Fibroblast of skin of scalp (primary cell): ENCODE measurements at places on chromosomes 5 and 9.

- peak; percentile 97 for DNase-seq
Measured at GRCh38 chr9:130860458-130861316, 25.6 kb downstream of the ABL1 start.

DNA sequence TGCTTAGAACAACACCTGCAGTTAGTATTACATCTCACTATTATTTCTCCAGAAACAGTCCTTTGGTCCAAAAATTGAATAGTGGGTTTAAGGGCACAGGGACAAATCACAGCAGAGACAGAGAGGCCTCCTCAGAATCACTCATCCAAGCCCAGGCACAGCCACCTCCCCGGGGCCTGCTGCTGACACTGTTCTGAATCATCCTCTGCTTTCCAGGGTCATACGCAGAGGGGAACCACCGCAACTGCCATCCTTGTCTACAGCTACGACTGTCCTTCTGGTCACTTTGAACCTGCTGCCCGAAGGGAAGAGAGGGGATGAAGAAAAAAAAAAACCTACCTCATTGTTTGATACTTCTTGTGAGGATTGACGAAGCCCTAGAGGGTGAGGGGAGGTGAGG lies 35.3 kb upstream of the MAN2A1 start:
- peak; percentile 31 for DNase-seq

DNA sequence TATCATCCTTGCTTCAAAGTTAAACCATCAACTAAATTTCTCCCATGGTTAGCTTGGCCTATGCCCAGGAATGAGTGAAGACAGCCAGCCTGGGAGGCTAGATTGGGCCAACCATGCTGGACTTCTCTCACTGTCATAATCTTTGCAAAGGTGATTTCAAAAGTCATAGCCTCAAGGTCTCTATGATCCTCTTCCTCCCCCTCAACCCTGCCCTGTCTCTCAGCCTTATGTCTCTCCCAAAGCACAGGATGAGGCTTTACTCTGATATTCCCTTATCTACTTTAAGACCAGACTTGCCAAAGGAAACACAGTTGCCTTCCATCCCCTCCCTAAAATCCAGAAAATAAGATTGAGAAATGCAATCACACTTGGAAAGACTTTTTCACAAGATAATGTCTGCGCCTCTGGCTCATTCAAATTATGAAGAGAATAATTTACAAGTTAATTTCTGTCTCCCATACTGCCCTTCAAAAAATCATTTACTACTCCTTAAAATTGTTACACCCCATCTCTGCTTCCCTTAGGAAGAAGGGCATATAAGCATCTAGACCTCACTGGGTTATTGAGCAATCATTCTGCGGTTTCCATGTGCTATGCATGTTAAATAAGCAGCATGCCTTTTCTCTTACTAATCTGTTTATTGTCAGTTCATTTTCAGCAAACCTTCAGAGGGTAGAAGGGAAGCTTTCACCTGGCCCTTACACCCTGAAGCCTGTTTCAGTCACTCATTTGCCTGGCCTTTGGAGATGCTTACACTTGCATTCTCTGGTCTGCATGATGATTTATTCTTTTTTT lies 113.8 kb upstream of the ANKRD55 start:
- DNase-seq = peak; percentile 91

- no peak for DNase-seq
Measured at GRCh38 chr9:97635026-97635425, 1.4 kb downstream of the NCBP1 start.

DNA sequence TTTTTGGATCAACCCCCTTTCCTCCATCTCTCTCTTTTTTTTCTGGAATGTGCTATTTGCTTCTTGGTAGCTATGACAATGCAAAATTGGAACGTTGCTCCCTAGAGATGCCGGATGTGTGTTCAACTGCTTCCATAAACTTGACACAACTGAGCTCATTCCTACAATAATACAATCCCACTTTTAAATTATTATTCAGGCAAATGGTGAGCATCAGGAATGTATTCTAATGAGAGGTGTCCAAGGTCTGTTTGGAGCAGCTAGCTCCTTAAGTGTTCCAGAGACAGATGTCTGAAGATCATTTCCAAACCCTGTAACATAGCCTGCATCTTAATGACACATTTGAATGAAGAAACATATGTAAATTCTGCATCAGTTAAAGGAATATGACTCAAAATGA lies 518.4 kb downstream of the TAF11L14 start:
- DNase-seq = peak; percentile 1

DNA sequence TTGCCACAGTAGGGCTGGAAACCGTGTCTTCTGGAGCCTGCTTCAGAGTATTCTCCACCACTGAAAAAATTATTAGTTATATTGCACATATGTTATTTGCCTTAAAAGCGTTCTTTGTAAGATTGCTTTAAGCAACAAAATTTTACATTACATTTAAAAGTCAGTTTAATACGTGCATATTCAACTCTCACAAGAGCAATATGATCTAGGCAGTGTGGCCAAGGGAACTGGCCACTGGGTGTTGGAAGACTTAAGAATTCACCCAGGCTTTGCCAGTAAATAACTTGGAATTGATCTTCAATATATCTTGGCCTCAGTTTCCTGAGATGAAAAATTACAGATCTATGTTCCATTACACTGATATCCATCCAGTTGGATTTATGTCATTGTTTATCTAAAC lies 694.4 kb downstream of the EFNA5 start:
- no peak for DNase-seq

- DNase-seq = no peak
Measured at GRCh38 chr5:150660108-150660831, 781 bp upstream of the MYOZ3 start.

DNA sequence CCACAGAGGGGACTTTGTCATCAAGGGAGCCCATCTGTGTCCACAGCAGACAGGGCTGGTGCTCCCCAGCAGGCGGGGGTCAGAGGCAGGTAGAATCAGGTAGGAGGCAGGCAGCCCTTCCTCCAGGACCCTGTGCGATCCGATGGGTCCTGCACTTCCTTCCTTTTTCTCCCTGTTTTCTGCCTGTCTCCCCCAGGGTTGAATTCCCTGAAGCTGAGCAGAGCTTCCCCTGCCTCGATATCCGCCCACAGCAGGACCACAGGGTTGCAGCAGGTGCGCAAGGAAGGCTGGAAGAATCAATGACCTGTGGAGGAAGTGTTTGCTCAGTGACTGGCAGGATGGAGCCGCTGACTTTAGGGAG lies 69.2 kb downstream of the MRPL36 start:
- DNase-seq = no peak

DNA sequence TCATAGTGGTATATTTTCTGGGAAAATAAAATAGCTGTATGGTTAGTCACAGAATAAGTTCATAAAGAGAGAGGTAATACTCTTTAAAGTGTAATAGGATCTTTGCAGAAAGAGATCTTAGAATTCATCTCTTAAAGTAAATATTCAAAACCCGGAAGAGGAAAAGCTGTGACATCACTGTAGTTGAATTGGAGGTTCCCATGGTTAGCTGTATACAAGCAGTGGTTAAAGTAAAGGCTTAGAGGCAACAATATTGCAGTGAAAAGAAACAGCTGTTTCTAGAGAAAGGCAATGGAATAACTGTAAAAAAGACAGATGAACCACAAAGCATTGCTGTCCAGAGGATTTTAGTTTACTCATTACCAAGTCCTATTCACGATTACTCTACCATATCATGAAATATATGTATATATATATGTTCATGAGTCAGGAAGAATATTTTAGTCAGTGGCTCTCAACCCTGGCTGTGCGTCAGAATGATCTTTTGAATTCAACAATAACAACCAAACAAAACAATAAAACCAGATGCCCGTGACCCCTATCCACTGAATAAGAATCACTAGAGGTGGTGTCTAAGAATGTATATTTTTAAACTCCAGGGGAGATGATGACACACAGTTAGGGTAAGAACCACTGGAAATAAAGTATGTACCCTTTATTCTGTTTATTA lies 4.7 kb downstream of the ERCC6L2 start:
- DNase-seq = peak; percentile 57

DNA sequence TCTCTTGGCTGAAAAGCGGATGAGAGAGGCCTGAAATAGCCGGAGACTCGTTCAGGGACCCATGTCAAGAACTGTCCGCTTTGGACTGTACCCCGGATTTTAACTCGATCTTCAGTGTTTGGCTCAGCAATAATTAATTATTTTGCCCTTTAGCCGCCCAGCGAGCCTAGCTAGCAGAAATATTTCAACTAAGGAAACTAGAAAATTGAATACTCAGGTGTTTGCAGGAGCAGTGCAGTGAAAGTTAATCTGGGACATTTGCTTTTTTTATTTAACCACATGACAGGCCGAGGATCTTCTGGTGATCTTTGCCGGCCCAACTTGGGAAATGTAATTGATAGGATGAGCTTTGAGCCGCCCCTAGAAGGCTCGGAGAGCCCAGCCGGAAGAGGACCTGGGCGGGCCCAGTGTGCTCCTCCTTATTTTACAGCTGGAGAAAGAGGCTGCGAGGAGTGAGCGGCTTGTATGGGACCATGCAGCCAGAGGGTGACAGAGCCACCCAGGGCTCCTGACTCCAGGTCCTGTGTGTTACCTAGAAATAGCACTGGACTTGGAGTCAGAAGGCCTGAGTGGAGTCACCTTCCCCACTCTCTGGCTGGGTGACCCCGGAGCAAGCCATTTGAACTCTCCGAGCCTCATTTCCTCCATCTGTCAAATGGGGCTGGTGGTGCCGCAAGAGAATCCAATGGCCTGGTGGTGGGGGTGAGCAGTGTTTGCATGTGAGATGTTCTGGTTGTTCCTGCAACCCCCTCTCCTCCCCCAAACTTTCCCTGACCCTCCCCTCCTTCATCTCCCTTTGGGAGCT lies 2.4 kb downstream of the PPARGC1B start:
- DNase-seq = no peak

GRCh38 chr9:127968700-127969383 lies 11.9 kb downstream of the EEIG1 start:
- DNase-seq = peak; percentile 95
